ENCODE measurements at places on chromosomes 1 and 21.

DNA sequence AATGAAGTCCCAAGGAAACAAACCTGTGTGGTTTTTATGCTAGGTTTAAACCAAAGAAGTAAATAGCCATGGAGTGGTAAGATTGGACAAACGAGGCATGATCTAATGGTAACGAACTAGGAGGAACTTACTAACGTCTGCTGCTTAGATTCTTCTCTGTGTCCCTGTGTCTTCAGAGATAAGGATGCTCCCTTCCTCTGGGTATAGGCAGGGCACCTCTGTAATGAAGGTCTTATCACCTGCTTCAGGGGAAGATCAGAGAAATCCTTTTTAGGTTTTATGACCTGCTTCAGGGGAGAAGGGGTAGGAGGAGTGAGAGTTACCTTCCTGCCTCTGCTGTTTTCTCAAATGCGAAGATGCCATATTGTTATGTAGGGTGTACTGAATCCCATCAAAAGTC lies 214.9 kb upstream of the L1TD1 start:
- no peak for DNase-seq

- DNase-seq: no peak
These were observed 7.6 kb downstream of the SAMSN1 start for GRCh38 chr21:14538483-14538882.

DNA sequence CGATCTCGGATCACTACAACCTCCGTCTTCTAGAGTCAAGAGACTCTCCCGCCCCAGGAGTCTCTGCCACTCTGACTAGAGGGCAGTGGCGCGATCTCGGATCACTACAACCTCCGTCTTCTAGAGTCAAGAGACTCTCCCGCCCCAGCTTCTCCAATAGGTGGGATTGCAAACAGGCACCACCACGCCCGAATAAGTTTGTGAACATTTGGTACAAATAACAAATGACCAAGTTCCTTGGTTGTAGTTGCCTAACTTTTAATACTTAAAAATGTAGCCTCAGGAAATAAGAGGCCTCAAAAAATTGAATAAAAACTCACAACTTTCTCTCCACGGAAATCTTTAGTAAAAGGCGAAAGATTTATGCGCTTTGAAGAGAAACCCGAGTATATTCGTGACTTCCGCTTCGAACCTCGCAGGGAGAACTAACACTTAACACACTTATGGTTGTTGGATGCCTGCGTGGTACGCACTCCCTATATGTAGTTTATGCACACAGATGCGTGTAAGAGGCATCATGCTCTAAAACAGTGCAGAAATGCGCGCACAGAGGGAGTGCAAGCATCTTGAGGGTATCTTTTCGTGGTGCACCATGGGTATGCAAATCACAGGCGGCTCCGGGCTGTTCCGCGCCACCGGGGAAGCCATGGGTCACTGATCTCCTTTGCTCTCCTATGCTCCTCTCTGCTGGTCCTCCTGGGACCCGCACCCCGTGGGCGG lies 11.4 kb downstream of the BTBD19 start:
- DNase-seq: peak; percentile 79

- no peak for DNase-seq
These were observed 26.3 kb upstream of the TINAGL1 start for GRCh38 chr1:31549809-31550620.

GRCh38 chr1:51264451-51264850 lies 28.4 kb downstream of the RNF11 start:
- peak; percentile 76 for DNase-seq

GRCh38 chr1:88773540-88774150 lies 89.6 kb downstream of the PKN2 start:
- DNase-seq: peak; percentile 14

GRCh38 chr1:219150913-219151312 lies 22.8 kb upstream of the LYPLAL1 start:
- DNase-seq: no peak

DNA sequence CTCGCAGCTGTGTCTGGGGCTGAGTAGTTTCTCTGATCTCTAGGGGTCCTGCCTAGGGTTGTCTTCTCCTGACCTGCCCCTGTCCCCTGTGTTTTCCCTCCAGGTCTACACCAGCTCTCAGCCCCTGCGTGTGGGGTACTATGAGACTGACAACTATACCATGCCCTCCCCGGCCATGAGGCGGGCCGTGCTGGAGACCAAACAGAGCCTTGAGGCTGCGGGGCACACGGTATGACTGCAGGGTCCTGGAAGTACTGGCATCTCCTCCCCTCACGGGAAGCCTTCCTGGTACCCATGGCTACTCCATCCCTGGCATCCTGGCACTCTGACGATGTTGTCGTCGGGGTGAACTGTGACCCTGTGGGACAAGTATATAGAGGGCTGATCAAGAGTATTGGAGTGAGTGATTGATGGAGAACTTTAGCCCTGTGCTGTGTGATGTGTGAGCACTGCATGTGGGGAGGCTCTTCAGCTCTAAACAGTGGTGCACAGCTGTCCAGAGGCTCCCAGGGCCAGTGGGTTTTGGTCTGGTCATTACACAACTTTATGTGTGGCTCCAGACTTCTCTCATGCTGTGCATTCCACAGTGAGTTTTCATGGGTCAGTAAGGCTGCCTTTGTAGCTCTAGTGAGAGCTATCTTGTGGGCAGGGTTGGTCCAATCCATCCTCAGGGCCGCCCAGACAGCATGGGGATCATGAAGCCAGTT lies 14.4 kb downstream of the FAAH start:
- peak; percentile 9 for DNase-seq

DNA sequence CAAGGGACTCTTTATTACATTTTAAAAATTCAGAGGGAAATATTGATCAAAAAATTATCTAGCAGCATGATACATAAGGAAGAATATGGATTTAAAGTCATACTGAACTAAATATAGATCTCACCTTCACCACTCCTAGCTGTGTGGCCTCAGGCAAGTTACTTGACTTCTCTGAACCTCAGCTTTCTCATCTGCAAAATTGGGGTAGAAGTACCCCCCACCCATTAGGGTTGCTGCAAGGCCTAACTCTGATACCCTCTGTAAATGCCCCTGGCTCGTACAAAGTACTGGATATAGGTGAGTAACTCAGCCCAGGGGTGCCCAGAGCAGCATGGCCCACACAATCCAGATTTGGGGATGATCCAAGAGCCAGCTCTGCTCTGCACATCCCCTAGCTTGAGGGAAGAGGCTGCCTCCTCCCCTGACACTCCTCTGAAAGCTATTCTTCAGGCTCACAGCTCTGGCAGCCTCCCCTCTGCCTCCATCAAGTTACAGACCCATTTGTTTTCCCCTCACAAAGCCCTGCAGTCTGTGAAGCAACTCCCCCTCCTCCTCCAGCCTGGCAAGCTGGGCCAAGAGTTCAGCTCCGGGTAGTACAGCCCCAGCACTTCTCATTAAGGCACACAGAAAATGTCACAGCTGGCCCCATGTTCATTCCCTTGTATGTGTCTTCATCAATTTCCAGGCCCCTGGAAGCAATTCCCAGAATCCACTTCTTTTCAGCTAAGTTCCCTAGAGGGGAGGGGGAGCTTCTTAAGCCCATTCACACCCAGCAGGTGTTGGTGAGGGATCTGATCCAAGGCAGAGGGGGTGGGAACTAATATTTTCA lies 143.7 kb downstream of the PLPP3 start:
- no peak for DNase-seq

DNA sequence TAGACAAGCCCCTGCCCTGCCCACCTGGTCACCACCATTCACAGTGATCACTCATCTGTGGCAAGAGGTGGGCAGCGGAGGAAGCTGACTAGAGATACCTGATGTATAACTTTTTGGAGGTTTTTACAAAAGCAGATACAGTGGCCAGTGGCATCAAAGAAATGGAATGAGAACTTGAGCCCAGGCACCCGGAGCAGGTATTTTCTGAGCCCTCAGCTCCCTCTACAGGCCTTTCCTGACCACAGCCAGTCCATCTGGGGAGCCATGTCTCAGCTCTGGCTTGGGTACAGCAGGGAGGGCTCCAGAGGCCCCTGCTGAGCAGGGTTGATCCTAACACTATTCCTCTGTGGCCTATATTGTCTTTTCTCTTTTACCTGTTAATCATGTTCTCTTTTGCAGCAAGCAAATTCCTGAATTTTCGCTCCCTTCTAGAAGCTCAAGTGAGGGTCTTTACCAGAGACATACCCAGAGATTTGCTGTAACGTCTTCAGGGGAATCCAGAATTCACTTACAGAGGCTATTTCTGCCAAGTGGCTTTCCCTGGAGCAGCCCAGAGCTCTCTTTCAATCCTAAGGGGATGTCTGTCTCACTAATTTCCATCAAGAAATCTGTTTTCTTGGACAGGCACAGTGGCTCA lies 27.3 kb downstream of the GPR157 start:
- DNase-seq: peak; percentile 35
